ENCODE measurements at places on chromosomes 12 and 14.
A peak's percentile ranks its signal among the peaks of the same experiment; 100 is the strongest.

GRCh38 chr14:105020815-105021655 is at the start of gene CDCA4:
CDCA4 (minus strand) TSS chr14:105021083; CDS start chr14:105011929, 9,154 bp downstream.
- peak; percentile 100 for DNase-seq

GRCh38 chr14:69023035-69023434 is 43.9 kb upstream of the ACTN1 start:
- DNase-seq, result no peak

DNA sequence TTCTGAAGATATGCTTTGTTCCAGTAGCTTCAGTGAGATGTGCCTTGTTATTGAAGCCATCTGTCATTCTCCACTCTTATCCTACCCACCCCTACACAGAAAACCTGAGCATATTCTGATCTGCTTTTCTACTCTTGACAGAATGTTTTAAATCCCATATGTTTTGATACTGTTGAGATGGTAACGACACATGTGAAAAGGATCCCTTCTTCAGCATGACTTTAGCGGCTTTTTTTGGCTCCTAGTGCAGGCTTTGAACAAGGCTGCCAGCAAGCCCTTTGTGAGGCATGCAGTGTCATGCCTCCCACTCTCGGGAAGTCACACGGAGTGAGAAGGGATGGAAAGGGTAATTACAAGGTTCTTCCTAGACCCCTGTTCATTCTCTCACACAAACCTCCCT is 228.8 kb upstream of the RGS6 start:
- DNase-seq, result no peak

DNA sequence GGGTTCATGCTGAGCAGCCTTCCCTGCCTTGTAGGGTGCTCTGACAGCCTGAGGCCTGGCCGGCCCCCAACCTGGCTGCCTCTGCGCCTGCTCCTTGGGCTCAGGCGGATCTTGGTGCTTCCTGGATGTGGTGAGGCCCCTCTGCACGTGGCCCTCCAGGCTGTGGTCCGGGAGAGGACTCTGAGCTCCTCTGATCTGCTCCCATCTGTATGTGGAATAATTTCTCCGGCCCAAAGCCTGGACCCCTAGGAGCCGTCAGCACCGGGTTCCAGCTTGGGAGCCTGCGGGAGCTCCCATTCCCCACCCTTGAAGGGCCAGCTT is 21.3 kb upstream of the EIF2B2 start:
- no peak for DNase-seq

- no peak for DNase-seq
Measured at GRCh38 chr12:24845615-24846014, 103.3 kb downstream of the BCAT1 start.

GRCh38 chr14:55599250-55599879 is 19.4 kb downstream of the KTN1 start:
- no peak for DNase-seq

- DNase-seq, result no peak
Measured at GRCh38 chr12:16504200-16504599, 101.8 kb downstream of the LMO3 start.

GRCh38 chr14:101118746-101119591 is 215.4 kb upstream of the RTL1 start:
- no peak for DNase-seq

DNA sequence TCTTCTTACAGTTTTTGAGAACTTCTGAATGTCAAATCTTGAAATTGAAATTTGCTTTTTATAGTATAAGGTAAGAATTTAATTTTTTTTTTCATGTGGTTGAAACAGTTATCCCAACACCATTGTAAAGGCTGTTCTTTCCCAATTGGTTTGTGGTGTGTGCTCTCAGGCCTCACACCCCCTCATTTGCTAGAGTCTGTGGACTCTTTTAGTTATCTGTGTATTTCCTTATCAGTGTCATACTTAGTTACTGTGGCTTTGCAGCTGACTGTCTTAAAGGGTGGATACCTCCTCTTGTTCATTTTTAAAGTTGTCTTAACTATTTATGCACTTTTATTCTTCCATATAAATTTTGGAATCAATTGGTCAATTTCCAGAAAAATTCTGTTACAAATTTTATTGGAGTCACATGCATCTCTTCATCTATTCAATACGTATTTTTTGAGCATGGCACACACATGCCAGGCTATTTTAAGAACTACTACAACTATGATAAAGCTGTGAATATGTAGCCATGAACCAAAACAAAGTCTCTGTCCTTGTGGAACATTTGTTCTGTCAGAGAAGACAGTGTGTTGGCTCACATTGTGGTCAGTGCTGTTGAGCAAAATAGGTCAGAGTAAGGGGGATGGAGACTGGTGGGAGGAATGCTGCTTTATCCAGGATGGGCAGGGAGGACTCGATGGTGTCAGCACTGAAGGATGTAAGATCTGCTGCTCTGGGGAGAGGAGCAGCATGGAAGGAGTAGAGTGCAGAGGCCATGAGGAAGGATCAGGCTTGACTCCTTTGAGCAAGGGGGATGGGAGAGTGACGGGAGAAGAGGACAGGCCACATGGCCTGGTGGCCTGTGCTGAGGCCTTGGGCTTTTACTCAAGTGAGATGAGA is 24.1 kb downstream of the FGF23 start:
- no peak for DNase-seq

GRCh38 chr12:95224202-95225170 is 6.9 kb downstream of the VEZT start:
- DNase-seq, result no peak

GRCh38 chr14:60758885-60759284 is 24.3 kb downstream of the MNAT1 start:
- DNase-seq, result no peak

GRCh38 chr14:64806202-64806861 is 73.4 kb downstream of the SPTB start:
- DNase-seq, result peak; percentile 71

DNA sequence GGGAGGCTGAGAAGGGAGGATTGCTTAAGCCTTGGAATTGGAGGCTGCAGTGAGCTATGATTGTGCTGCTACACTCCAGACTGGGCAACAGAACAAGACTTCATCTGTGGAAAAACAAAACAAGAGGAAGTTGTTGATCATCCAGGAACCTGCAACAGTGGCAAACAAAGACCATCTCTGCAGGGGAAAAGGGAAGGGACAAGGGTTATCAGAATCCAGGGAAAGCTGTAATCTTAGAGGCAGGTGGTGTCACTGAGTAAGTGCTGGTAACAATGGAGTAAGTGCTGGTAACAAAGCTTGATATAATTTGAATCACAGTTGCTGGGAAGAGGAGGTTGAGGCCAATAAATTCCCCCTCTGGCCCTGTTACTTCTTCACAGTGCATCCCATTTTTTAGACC is 27.5 kb upstream of the DCN start:
- DNase-seq, result no peak

DNA sequence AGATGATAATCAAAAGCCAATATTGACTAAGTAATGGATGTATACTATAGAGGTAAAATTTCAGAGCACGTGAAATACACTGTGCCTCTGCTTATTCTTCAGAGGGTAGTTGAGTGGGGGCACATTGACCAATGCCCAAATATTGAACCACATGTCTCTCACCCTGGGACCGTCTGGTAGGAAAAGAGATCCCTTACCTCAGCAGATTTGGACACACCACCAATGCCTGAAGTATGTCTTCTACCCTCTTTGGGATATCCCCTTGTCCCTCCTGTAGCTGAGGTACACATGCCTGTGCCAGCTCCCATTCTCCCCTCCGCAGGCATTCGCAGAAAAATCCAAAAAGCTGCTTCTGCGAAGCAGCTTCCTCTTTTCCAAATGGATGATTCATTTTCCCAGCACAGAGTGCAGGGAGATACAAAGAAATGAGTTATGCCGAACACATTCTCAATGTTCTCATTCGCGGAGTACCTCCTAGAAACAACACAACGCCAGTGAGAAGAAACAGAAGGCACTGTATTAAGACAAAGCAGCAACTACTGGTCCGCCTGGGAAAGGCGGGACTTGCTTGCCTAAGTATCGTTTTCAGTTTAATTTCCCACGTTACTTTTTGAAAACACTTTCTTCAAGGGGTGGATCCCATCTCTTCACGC is 691 bp downstream of the ZFYVE26 start:
- DNase-seq, result peak; percentile 34

- DNase-seq, result peak; percentile 47
Measured at GRCh38 chr14:49865431-49865859, 12.9 kb upstream of the NEMF start.

DNA sequence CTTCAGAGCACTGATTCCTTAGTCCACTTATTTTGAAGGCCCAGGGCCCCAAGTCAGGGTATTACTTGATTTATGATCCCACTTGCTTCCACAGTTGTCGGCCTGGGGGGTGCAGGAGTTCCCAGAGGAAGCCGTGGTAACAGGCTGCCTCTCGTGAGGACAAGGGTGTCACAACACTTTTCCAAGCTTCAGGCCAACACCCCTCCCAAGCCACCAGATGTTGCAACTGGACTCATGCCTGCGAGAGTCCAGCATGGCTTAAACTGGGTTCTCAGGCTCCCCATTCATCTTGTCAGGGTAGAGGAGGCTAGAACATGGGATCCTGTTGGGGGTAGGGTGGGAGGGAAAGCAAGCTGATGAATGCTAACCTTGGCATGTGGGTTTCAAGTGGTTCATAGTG is 56.1 kb downstream of the BMP4 start:
- DNase-seq, result no peak

- DNase-seq, result no peak
Measured at GRCh38 chr12:77916276-77916675, 85.6 kb downstream of the NAV3 start.

GRCh38 chr12:39239490-39240486 is 203.1 kb downstream of the KIF21A start:
- DNase-seq, result no peak

DNA sequence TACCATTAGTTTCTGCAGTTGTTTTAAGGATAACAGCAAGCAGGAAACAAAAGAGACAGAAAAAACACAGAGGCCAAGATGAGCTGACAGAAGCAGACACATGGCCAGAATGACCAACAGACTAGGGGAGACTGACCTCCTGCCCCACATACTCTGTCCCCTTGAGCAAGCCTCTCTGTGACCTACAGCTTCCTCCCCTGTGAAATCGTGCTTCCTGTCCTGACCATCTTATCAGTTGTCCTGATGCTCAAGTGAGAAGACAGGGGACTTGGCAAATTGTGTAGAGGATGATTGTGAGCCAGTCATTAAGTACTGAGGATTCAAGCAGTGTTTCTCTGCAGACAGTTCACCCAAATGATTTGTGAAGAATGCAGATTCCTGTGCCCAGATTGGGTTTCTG is 229.0 kb downstream of the SLC41A2 start:
- no peak for DNase-seq

GRCh38 chr12:44224399-44225148 is 388.7 kb downstream of the TMEM117 start:
- DNase-seq, result no peak

DNA sequence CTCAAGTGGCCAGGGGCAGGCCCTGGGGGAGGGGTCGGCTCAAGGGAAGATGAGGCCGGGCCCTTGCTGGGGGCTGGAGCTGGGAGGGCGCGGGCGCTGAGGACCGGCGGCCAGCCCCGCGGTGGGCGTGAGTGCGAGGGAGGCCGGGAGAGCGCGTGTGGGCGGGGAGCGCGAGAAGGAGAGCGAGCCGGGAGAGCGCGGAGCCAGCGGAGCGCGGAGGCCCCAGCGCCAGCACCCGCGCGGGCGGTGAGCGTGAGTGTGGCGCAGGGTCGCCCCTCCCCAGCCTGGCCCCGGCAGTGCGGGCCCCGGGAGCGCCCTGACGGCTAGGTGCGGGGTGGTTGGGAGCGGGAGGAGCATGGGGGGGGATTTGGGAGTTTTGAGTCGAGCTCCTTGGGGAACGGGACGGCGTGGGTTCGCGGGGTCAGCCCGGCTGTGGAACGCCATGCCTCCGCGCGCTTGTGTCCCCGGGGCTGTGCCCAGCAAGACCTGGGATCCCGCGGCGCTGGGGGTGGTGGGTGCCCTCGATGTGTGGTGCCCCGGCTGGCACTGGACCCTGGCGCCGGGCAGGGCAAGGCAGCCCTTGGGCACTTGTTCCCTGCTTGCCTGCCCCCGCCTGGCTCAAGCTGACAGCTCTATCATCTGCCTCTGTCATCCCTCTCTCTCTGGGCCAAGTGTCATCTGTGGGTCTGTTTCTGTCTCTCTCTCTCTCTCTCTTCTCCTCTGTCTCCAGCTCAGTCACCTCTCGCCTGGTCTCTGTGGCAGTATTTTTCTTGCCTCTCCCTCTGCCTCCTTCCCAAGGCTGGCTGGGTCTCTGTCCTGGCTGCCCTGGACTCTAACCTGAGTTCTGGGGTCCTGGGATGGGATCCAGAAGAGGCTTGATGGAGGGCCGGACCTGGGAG is at the start of gene LBHD2:
LBHD2 (plus strand) TSS at position 190 of the 899 bp plus-strand sequence. CDS start 1,803 bp downstream, outside the sequence.
- DNase-seq, result no peak

- no peak for DNase-seq
Measured at GRCh38 chr14:87060405-87060804, 932.6 kb downstream of the GALC start.

- DNase-seq, result no peak
Measured at GRCh38 chr12:53179687-53180219, 769 bp upstream of the ZNF740 start.

DNA sequence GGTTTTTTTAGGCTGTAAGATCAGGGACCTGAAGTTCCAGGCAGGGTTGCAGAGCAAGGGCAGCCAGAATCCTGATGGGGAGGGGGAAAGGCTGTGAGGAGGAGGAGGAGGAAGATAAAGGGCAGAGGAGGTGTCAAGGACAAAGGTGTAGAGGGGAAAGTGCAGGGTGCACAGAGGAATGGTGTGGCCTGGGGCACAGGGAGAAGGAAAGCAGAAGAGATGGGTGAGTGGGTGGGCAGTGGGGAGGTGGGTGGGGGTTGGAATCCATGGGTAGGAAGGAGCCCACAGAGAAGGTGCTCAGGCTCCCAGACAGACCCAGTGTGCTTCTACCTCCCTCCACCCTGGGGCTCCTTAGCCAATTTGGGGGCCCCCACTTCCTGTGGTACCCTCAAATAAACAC is 11.2 kb downstream of the TRPV4 start:
- no peak for DNase-seq

DNA sequence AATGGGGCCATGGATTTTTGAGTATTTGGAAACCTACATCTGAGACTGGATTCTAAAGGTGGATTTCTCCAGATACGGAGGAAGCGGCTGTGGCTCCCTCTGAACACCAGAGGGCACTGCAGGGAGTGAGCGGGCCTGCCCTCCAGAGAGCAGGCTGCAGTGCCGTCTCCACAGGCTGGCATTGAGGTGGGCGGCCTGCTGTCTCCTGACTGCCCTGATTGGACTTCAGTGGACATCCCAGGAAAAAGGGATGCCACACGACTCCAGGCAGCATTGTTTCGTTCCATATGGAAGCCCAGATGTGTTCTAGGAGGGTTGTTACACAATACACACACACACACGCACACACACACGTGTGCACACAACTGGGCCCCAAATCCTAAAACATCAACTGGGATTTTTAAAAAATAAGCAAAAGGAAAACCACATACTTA is 20.9 kb upstream of the ANO2 start:
- peak; percentile 69 for DNase-seq

DNA sequence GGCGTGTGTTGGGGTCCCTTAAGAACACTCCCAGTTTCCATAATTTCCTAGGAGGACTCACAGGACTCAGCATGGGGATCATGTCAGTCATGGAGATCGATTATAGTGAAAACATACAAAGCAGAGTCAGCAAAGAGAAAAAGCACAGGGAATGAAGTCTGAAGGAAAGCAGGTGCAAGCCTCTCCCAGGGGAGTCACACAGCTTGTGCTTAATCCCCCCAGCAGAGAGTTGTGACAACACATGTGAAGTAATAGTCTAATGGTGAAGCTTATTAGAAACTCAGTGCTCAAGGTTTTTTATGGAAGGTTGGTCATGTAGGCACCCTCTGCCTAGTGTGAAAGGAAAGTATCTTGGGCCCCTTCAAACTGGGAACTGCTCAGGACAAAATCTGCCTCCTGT is 149.0 kb upstream of the SEL1L start:
- DNase-seq, result no peak
